Trophoblast cell (in vitro differentiated cells and primary cell): ENCODE measurements at places on chromosomes 6 and 20.
A peak's percentile ranks its signal among the peaks of the same experiment; 100 is the strongest.

DNA sequence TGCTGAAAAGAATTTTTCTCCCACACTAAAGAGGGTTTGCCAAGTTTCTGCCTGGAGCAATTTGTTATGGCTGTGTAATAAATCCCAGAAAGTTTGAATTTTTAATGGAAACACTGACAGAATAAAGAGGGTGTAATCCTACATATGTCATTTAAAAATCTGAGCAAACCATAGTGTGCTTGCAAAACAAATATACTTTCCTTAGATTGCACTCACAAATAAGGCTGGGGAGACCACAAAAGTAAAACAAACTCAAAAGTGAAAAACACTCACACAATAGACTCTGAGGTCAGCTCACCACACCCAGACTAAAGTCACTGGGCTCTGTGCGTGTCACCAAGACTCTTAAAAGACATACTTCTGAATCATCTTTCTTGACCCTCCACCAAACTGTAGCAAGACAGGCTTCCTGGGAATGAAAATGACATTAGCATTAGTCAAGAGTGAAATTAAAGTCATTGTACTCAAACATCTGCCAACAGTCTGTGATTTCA lies 4.8 kb upstream of the ATXN1 start:
- peak; percentile 62 for DNase-seq

DNA sequence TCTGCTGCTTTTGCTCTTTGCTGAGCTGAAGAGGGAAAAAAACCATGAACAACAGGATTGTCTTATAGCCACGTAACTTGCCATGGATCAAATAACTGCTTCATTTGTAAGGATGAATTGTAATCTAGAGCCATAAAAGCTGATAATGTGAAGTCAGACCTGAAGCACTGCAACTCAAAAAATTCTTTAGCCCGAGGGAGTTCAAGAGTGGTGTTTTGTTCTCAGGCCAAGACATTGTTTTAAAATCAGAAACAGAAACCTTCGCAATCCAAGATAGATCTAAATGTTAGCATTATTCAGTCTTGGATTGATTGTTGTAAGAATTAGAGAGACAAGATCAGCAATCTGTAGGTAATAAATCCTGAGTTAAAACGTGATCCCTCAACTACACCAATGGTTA lies at the start of gene TRAPPC3L:
TSS of gene TRAPPC3L (minus strand) at position 34 of the 400 bp plus-strand sequence. CDS start 170 bp downstream, outside the sequence.
- DNase-seq = no peak

DNA sequence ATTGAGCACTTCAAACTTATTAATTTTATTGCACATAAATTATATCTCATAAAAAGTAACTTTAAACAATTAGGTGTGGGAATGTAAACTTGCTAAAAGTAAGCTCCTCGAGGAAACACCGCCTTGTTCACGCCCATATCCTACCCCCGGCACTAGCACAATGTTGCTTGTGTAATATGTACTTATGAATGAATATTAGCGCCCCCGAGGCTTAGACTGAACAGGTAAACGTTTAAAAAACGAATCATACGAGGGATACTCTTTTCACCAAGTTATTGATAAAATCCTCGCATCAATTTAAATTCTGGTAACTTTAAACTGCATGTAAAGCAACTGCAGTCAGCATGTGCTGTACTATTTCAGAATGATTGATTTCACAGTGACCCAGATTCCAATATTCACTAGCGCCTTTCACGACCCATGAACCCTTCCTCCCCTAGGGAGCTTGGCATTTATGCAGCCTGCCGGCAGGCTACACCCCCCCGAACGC lies 637 bp downstream of the TFB1M start:
- peak; percentile 43 for DNase-seq

DNA sequence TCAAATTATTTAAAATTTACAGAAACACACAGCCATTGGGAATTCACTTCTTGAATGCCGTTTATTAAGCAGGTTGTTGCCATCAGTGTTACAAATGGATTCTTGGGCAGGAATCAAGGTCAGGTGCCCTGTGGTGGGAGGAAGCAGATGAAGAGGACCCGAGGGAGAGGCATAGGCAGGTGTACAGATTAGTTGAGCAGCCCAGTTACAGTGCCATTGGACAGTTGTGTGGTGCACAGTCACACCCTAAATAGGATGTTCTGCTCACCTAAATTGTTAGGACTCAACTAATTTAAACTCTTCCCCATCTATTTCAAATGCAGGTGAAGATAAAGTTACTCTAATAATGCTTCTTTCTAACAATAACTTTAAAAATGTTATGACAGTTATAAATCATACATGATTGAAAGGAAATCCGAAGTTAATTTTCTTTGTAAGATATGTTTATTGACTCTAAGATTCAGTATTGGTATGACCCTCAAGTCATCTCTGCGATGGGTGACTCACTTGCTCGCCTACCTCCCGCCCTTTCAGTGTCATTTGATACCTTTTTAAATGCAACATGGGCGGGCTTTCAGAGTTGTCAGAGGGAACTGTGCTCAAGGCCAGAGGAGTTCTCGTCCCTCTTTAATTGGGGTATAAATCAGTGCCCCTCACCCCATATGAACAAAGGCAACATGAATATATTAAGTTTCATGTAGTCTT lies 35.1 kb downstream of the DSE start:
- DNase-seq = no peak

DNA sequence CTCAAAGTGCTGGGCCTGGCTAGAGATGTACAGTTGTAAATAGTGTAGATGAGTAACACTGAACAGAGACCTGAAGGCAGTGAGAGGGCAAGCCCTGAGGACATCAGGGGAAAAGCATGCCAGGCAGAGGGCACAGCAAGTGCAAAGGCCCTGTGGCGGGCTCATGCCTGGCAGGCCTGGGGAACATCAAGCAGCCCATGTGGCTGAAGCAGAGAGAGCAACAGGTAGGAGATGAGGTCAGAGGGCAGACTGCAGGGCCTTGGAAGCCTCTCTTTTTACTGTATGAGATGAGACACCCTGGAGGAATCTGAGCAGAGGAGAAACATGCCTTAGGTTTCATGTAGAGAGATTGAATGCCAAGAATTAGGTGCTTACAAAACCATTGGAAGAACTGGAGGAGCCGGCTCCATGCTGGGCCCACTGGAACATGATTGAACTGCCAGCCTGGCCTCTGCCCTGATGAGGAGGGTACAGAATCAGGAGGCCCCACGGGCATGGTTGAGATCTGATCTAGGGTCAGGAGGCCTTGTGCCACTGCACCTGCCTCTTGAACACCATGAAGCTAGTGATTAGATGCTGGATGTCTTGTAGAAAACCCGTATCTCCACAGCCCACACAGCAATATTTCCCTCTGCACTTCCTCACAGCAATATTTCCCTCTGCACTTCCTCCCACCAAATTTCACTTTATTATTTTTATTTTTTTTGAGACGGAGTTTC lies 5.9 kb upstream of the HMGA1 start:
- DNase-seq = peak; percentile 97

DNA sequence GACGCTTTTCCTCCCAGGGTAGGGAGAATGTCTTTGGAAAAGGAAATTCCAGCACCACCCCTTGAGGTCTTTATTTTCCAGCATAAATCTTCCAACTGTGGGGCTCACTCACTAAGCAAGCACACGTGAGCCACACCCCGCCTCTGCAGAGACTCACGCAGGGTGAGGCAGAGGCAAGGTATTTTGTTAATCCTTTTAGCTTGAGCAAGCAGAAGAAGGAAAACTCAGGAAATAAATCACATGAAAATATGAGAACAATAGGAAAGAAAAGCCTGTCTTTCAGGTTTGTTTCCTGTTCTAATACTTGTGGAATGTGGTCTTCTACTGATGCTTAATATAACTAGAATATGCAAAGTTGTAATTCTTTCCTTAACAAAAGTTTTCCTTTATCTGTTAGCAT lies 4.1 kb upstream of the PHACTR2 start:
- DNase-seq = peak; percentile 96

DNA sequence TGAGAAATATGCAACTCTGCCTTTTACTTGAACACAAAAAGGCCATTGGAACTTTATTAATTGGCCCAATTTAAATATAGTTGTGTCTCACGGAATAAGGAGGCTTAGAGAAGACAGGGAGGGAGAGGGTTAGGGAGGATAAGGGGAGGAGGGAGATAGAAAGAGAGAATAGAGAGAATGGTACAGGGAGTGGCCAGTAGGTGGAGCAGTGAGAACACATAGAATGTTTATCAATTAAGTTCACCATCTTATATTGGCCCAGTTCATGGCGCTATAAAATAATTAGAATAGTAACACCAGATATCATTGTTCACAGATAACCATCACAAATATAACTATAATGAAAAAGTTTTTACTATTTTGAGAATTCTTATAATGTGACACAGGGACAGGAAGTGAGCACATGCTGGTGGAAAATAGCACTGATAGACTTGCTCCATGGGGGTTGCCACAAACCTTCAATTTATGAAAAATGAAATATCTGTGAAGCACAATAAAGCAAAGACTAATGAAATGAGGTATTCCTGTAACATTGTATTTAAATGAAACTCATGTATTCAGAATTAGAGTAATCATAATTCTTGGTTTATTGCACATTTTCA lies 374.1 kb upstream of the MANEA start:
- peak; percentile 53 for DNase-seq

DNA sequence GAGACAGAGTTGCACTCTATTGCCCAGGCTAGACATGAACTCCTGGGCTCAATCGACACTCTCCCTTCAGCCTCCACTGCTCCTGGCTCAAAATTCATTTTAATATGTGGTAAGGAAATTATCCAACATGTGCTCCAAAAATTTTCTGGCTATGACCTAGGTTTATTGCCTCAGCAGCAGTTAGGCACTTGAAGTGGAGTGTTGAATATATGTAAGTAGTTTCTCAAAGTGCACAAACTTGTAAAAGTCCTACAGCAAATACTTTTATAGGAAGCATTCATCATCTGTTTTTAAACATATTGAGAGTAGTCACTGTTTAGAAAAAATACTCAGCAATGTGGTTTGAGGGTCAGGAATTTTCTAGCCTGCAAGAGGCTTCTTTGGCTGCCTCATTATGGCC lies 13.2 kb downstream of the FILIP1 start:
- DNase-seq = no peak

GRCh38 chr6:62283365-62283764 lies 2.7 kb downstream of the KHDRBS2 start:
- DNase-seq = no peak

- no peak for DNase-seq
These were observed 108.9 kb upstream of the AHI1 start for GRCh38 chr6:135606392-135606791.

GRCh38 chr6:43775535-43775885 lies 5.5 kb downstream of the VEGFA start:
- no peak for DNase-seq

GRCh38 chr6:45094831-45095230 lies 233.3 kb upstream of the RUNX2 start:
- DNase-seq = no peak

GRCh38 chr6:2396846-2397630 lies 151.6 kb upstream of the GMDS start:
- peak; percentile 75 for DNase-seq

GRCh38 chr6:40744835-40745234 lies 157.7 kb upstream of the LRFN2 start:
- no peak for DNase-seq

DNA sequence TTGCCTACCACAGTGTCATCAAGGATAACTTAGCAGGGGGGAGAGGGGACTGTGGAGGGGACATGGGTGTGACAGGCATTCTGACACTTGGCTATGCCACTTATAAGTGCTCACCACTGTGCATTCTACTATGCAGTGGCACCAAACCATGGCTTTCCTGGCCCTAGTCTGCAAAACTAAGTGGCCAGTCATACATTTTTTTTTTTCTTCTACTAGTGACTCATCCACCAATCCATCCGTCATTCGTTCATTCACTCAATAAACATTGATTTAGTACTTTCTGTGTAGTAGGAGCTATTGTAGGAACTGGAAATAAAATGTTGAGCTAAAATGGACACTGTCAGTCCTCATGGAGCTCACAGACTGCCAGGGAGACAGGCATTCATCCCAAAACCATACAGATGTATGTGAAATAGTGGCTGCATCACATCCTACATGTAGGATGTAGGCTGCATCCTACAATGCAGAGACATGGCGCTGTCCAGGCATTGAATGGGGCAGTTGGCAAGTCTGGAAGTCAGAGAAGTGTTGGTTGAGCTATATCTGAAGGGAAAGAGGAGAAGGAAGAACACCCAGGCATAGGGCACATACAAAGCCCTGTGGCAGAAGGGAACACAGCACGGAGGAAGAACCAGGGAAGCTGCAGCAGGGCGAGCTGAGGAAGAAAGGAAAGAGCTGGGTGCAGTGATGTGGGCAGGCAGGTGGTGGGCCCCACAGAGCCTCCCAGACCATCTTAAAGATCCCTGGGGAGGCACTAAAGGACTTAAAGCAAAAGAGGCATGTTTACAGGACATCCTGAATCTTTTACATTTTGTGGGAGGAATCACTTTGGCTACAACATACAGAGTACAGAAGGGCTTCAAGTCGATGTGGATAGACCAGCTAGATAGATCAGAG lies 224.4 kb downstream of the UST start:
- no peak for DNase-seq

- no peak for DNase-seq
These were observed 70.7 kb upstream of the LTV1 start for GRCh38 chr6:143772116-143773086.
